ENCODE measurements at places on chromosomes 6 and 20.
A peak's percentile ranks its signal among the peaks of the same experiment; 100 is the strongest.

GRCh38 chr20:51624157-51624731, 81.7 kb upstream of the NFATC2 start:
- DNase-seq = peak; percentile 50

- no peak for DNase-seq
Observed at GRCh38 chr6:2216794-2217383, 28.5 kb downstream of the GMDS start.

- DNase-seq = no peak
Observed at GRCh38 chr6:169989594-169989993, 238.2 kb downstream of the ERMARD start.

GRCh38 chr6:4398791-4399190, 263.4 kb upstream of the ECI2 start:
- DNase-seq = no peak

- no peak for DNase-seq
Observed at GRCh38 chr20:5884465-5885335, 65.6 kb downstream of the TRMT6 start.

GRCh38 chr20:46362921-46363867, 43.2 kb downstream of the ELMO2 start:
- DNase-seq = no peak

- DNase-seq = no peak
Observed at GRCh38 chr6:26016963-26017631, 54.5 kb downstream of the TRIM38 start.

DNA sequence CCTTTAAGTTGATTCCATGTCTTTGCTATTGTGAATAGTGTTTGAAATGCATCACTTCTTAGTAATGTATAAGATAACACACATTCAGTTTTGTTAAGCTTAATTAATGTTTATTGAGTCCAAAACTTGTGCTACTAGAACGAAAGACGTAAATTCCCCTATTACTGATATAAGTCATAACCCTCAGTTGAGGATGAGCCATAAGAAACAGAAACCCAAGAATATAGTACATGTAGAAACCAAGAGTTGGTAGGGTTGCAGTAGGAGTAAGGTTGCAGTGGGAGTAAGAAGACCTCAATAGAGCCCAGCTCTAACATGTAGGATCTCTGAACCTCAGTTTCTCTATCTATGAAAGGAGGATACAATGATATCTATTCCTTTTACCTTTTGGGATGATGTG, 19.3 kb downstream of the CITED2 start:
- DNase-seq = no peak

DNA sequence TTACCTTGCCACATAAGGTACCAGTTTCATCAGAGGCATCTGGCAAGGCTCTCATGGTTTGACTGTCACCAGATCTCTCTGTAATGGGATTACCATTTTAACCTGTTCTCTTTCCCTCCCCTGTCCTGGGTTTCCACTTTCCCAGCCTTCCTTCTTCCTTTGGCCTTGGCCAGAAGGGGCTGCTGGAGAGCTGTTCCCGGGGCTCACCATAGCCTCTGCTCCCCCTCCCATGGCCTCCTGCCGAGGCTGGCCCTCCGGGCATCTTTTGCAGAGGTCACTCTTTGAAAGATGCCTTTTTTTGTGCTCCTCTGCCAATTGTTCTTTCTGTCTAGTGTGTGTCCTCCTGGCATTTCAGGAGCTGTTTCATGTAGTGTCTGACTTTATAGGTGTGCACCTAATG, 100.7 kb upstream of the SCP2D1 start:
- DNase-seq = no peak
